Stimulated activated naive CD4-positive, alpha-beta T cell treated with Interleukin-2 at 50 U/mL for 16 hours (primary cell): ENCODE measurements at places on chromosomes 11 and 22.

GRCh38 chr11:13183094-13183825 lies 94.3 kb upstream of the BMAL1 start:
- DNase-seq: no peak

DNA sequence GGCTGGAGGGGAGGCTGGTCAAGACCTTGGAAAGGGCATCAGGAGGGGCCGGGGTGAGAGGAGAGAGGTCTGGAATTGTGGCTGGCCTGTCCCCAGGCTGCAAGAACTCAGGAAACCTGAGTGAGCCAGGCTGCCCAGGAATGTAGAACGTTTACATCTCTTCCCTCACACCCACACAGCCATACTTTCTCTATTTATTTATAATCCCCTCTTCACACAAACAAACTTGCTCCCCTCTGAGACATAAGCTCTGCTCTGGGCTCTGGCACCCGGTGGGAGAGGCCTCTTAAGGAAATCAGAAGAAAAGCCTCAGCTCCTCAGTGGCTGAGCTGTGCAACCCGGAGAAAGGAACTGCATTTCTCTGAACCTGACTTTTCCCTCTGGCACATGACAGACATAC lies 5.5 kb downstream of the CHRDL2 start:
- no peak for DNase-seq

GRCh38 chr11:112318661-112319060 lies 58.0 kb upstream of the PLET1 start:
- no peak for DNase-seq

DNA sequence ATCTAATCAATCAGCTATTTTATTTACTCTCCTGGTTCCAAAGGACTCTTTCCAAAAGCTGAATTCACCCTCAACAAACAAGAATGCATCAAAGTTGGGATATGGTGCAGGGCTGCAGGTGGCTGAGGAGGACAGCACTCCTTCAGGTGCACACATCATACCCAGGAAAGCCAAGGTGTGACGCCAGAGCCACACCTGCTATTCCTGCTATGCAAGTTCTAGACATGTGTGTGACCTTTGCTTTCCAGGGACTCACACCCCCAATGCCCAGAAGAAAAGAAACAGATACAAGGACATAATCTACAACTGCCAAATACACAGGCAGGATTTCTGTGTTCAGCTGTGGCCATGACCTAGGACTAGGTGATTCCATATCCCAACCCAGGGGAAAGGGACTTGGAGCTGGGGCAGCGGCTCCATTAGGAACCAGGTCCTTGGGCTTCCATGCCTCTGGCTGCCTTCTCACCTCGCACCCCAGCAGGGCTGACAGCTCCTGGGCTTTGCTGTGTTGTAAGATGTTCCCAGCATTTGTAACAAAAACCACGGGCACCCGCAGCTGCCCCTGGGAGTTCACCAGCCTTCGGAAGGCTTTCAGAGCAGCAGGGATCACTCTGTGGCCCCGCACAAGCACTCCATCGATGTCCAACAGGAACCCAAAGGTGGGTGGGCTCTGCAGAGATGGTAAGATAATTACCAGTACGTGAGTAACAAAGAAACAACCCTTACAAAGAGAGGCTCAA lies 9.8 kb downstream of the HDHD5 start:
- DNase-seq: no peak

GRCh38 chr22:37618072-37618656 lies 9.5 kb downstream of the GGA1 start:
- no peak for DNase-seq

DNA sequence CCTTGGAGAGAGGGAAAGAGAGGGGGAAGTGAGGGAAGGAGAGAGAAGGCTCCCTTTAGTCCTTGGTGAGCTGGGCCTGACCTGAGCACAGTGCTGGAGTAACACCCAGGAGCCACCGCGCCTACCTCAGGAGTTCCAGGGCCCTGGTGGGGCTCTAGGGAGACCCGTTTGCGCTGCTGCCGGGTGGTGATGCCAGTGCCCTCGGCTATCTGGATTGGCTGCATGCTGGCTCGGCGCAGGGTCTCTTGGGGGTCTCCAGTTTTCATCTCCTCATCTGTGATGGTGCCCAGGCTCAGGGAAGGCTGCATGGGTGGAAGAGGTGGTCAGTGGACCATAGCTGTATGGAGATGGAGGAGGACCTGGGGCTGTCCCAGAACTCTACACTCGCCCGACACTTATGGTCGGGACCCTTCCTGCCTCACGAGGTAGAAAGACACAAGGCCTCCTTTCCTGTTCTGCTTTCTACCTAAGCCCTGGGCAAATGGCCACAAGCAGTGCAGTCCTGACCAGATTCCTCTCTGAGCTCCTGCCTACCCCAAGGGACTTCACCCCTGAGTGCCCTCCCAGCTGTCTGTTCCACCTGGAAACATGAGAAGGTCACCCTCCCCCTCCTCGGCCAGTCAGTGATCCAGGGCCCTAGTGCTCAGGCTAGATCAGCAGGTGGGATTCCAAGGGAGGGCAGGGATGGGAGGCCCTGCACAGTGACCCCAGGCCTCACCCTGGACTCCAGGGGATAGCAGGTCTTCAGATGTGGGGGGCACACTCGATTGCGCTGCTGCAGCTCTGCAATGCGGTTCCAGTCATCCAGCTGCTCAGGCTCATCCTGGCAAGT lies 6.0 kb downstream of the IL18BP start:
- no peak for DNase-seq

DNA sequence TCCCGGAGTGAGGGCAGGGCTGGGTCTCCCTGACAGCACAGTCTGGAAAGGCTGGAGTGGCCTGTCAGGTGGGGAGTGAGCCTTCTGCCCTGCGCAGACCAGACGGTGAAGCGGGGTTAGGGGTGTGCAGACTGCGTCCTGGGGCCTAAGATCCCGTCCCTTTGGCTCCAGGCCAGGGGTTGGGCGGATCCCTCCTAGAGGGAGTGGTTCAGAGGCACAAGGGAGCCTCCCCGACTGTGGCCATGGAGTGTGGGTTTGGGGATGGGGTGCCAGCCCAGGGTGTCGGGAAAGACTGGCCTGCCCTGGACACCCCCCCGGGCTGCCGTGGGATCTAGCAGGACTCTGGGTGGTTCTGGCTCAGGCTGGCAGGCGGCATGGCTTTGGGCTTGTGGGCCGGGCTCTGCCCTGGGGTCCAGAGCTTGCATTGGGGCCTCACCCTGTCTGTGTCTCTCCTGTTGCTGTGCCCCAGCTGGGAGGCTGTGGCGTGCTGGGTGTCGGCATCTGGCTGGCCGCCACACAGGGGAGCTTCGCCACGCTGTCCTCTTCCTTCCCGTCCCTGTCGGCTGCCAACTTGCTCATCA lies 19.5 kb downstream of the TSPAN4 start:
- no peak for DNase-seq

- DNase-seq: no peak
Measured at GRCh38 chr11:93528252-93528651, 14.9 kb downstream of the SMCO4 start.

DNA sequence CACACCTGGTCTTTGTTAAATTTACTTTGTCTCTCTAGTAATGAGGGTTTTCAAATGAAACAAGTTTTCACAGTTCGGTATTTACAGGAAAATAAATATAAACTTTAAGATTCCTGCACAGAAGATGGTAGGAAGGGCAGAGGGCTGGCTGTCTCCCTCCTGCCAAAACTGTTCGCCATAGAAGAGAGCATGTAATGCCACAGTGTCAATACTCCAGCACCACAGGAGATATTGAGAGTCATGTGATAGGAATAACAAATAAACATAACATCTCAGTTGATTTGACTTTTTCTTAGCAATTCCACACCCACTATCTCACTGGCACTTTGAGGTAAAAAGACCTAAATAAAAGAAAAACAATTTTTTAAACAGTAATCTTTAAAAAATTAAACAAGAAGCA lies 100.9 kb downstream of the MRTFA start:
- DNase-seq: no peak

- no peak for DNase-seq
Measured at GRCh38 chr11:44994753-44995152, 44.1 kb upstream of the TP53I11 start.

DNA sequence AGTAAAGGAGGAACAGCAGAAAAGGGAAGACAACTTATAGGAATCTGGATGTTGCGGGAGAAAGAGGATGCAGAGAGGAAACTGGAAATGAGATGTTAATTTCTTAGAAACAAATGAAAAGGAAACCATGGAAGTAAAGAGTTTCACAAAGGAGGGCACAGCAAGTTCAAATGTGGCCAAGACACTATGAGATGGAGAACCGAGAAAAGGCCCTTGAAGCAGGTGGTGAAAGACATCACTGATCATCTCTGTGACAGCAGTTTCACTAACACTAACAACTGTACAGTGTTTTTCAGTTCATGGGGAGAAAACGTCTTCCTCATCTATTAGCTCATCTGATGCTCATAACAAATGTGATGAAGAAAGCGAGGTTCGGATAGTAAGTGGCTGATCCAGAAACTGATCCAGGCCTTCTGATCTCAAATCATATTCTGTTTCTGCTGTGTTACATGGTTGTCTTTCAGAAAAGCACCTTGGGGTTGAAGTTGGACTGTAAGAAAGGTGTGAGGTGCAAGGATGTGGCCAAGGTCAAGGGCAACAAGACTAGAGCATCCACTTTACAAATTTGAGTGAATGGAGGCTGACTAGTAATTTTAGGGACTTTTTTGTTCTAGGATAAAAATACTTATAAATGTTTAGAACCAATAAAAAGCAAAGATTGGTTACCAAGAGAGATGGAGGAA lies 492.1 kb upstream of the CADM1 start:
- no peak for DNase-seq

DNA sequence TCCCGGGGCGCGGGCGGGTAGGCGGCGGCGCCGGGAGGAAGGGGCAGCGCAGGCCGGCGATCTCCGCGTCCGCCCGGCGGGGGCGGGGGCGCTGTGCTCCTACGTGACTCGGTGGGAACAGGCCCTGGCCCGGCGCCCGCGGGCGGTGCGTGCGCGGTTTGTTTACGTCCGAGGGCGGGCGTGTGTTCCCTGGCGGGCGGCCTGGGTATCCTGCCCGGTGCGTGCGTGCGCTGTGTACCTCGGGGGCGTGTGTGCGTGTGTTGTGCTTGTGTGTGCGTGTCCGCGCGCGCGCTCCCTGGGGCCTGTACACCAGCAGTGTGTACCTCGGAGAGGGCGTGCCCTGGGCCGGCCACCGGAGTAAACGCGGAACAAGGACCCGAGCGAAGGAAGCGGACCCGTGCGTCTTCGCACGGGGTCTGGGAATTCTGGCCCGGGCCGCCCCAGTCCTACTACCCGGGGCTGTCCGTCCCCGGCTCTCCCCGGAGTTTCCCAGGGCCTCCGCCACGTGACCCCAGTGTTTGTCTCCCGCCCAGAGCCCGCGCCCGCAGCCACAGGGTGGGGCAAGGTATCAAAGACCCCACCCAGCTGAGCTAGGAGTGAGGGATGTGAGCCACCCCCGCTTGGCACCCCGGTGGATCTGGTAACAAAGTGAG lies 769 bp downstream of the MAFF start:
- peak; percentile 60 for DNase-seq

- no peak for DNase-seq
Measured at GRCh38 chr22:40330086-40330485, 16.2 kb upstream of the ADSL start.

DNA sequence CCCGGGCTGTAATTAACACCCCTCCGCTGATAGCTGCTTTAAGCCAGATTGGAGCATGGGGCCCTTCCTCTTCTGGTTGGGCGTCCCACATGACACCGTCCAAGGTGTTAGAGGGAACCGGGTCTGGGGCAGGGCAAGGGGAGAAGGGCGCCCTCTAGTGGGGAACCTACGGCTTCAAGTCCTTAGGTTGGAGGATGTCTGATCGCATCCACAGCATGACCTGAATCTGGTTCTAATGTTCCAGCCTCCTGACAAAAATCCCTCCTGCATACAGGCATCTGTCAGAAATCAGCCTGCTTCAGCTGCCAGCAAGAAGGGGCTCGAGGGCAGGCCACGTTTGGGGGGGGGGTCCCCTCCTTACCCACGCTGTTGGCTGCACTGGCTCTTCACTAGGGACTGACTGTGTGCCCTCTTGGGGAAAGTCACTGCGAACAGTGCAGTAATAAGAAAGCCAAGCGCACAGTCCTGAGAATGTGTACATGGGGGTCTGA lies 94.2 kb upstream of the TBCEL start:
- DNase-seq: peak; percentile 10

DNA sequence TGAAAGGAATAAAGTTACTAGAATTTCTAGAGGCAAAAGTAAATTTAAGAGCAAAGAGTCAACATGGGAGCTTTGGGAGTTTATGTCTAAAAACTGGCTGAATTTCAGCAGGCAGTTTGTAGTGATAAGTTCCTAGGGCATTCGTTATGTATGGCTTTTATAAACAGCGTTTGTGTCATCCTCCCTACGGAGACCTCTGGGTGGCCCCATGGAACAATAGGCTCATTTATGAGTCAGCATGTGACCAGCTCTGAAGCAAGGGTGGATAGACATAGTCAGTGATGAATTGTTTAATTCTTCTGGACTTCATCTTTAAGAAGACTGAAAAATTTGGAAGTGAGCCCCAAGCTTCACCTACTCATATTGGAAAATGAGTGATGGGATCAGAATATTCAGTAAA lies 37.1 kb downstream of the SVIP start:
- no peak for DNase-seq

DNA sequence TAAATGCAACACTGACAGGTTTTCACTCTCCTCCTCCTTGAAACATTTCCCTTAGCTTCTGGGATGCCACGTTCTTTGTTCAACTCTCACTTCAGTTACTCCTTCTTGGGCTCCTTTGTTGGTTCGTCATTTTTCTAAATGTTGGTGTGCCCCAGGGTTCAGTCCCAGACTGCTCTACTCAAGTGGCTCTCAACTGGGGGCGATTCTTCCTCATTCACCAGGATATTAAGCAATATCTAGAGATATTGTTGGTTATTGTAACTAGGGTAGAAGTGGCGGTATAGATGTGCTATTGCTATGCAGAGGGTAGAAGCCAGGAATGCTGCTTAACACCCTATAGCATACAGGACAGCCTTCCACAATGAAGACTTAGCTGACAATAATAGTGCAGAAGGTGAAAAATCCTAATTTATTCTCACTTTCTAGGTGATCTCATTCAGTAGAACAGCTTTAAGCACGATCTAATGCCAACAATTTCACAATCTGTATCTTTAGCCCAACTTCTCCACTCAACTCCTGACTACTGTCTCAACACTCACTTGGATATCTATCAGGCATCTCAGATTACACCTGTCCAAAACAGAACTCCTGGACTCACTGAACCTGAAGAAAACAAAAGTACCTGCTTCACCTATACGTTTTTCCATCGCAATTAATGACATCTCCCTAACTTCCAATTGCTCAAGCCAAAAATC lies 4.6 kb downstream of the NUP160 start:
- DNase-seq: no peak

- DNase-seq: no peak
Measured at GRCh38 chr11:36090356-36091109, 146.7 kb downstream of the LDLRAD3 start.

DNA sequence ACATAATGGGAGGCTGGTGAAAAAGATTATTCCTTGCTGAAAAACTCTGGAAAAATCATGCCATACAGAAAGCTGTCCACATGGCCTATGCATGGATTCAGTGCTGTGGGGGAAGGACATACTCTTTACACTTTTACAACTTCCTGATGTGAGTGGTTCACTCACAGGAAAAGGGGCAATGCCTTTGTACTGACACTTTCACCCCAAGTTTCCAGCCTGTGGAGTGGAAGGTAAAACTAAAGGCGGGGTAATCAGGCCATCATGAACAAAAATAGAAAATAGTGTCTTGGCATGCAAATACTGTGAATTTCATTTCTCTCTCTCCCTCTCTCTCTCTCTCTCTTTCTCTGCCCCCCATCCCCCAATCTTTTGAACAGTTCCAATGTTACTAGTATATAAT lies 281.8 kb downstream of the ETS1 start:
- no peak for DNase-seq
